Activated naive CD4-positive, alpha-beta T cell treated with anti-CD3 and anti-CD28 coated beads, Interleukin-2, amount 50 U/mL, for 72 hours (primary cell): ENCODE measurements at places on chromosomes 3 and 15. TPM values are rescaled to one million over a fixed set of nuclear protein-coding genes. Genes with fewer than 3 reads are reported as not detected.

- DNase-seq: no peak
These were observed 23.6 kb downstream of the TMEM44 start for GRCh38 chr3:194609601-194610000.

DNA sequence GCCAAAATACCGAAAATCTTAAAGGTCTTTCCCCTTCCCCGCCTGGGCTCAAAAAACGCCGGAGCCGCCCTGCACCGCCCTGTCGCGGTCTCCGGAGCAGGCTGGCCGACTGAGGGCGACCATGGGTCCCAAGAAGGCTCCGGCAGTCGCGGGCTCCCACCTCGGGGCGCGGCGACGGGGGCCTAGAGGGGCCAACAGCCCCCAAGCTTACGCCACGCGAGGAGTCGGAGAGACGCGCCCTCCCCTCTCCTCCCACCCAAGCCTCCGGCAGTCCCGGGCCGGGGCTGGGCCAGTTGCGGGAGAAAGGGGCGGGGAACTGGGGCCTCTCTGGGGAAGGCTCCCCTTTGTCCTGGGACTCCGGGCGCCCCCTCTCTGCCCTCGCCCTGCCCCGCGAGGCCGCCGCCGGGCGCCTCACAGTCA, 69.2 kb downstream of the GOLGA8B start:
- DNase-seq: no peak

GRCh38 chr15:67784090-67784781, 41.1 kb upstream of the SKOR1 start:
- no peak for DNase-seq

DNA sequence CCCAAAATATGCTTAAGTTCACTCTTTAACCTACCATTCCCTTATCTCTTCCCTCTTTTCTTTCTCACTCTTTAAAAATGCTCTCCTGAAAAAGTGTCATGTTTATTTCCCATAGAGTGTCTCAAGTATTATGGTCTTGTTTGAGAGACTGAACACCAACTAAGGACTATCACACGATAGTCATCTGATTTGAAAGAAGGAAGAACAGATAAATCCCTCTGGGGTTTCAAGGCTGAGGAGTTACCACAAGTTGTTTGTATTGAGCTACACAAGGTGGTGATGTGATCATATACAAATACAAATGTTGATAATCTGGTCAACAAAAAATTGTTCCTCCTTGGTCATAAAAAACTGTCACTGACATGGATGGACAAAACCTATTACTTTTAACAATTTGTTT, 13.8 kb downstream of the MEIS2 start:
- DNase-seq: no peak

DNA sequence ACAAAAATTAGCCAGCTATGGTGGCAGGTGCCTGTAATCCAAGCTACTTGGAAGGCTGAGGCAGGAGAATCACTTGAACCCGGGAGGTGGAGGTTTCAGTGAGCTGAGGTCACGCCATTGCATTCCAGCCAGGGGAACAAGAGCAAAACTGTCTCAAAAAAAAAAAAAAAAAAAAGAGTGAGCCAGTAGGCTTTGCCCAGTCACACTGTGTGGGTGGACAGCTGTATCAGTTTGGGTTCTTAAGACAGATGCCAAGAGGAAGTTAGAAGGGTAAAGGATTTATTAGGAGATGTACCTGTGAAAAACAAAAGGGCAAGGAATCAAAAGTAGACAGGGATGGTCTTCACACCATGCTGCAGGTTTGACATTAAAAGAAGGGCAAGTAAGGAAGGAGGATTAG, 86.1 kb upstream of the CGNL1 start:
- DNase-seq: no peak

DNA sequence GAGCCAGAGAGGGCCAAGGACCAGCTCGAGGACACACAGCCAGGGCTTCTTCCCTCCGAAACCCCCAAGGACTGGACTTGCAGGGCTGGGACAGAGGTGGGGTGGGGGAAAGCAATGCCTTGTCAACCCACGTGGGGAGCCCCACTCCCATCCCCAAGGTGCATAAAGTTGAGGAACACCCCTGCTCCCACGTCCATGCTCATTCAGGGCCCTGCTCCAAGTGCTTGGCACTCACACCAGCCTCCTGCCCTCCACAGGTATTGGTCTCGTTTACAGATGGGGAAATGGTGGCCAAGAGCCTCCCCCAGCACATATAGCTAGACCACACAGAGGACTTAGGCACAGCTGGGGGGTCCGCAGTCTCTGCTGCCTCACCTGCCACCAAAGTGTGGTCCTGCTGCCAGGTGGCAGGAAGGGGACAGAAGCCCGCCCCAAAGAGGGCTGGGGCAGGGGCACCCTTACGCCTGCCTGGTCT, 50.5 kb upstream of the CSPG4 start:
- no peak for DNase-seq

DNA sequence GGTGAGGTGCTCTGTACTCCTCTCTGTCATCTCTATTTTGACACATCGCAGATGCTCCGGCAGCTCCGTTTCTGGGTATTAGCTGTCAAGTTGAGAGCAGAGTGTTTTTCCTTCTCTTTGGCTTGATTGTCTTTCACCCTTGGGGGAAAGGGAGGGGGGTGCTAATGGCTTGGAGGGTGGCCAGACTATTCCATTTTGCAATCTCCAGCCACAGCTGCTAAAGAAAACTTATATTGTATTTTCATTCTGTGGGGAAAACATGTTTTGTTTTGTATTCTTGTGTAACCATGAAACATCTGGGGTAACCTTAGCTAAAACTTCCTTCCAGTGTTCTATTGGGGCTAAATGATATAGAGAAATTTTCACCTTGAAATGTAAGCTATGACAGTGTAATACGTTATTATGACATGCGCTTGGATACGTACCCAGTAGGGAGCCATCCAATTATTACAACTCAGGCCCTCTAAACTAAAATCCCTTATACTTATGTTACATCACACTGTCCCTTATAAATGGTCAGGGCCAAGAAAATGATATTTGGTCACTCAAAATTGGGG, 14.0 kb upstream of the LARP6 start:
- no peak for DNase-seq

- no peak for DNase-seq
These were observed 3.5 kb upstream of the UCN2 start for GRCh38 chr3:48567090-48567489.

DNA sequence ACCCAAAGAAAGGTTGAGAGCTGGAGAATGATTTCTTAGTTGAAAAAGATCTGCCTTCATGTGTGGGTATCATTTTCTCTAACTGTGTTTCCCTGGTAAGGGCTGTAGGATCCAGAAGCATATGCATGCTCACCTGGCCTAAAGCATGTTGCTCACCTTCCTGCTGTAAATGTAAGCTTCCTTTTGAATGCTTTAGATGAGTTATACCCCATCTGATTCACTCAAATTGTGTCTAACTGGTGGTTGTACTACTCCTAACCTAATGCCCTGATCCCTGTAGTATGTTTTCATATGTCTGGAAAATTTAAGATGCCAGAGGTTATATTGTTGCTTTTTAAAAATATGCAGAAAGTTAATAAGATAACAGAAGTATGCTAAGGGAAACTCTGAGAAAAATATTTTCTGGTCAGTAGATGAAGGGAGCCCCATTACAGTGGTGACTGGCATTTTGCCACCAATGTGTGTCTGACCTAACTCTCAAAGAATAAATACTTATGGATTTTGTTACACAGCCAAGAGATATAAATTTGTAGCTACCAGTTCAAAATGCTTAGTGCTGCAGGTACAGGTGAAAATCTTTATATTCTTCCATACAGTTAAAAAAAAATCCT, 7.7 kb downstream of the FILIP1L start:
- DNase-seq: no peak

DNA sequence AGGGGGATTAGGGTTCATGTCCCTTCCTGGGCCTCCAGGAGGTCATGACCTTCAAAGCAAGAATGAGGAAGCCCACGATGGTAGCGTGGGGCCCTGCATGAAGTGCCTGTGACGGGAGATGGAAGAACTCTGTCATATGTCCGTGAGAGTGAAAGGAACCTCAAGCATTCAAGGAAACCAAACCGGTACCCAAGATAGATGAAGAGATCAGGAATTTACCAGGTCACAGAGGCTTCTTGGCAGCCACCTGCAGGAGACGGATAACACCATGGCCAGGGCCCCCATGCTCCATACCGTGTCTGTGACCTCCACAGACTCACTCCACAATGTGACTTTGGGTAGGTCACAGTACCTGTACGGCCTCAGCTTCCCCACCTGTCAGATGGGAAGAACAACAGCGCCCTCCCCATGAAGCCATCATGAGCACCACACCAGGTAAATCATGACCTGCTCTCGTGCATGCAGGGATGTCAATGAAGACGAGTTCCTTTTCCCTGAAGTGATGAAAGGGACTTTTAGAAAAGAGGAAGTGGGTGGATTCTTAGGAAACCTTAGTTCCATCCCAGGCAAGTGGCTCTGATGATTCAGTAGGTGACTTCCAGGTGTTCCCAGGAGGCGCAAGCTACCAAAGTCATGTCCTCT, 23.3 kb upstream of the CYP11A1 start:
- DNase-seq: no peak

DNA sequence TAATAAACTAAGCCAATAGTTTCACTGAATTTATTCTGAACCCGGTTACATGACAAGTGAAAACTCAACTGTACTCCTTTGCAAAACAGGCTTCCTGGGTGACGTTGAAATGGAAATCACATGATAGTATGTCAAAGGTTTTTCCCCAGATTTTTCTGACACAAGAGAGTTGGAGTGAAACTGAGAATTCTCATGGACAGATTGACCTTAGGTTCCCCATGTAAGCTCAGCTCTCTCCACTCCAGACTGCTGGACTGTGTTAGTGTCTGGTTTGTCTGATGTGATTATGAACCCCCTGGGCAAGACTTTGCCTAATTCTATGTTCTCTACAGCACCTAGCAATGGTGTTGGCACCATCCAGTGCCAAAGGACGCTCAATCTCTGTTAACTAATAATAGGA, 219.7 kb upstream of the COL8A1 start:
- no peak for DNase-seq

DNA sequence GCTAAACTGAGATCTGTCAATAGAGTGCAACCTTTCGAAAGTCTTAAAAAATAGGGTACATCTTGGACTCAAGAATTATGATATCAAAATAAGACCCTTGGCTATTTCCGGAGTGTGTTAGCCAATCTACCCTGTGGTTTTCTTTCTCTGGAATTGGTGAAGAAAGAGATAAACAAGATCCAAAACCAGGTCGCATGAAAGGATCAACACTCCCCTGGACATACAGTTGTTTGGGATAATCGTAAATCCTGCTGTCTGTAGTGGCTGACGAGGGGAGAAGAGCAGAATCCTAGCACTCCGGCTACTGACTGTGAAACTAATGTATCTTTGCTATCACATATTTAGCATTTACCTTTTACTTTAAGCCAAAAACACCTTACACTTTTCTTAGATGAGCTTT, 30.9 kb downstream of the FNDC3B start:
- DNase-seq: no peak

- no peak for DNase-seq
These were observed 642.3 kb downstream of the RBMS3 start for GRCh38 chr3:29922992-29923746.

- DNase-seq: no peak
These were observed 15.3 kb downstream of the PYDC2 start for GRCh38 chr3:191476066-191476772.

GRCh38 chr3:172688588-172688987, 22.3 kb downstream of the NCEH1 start:
- DNase-seq: no peak

- no peak for DNase-seq
These were observed 243.8 kb upstream of the PEX5L start for GRCh38 chr3:180280555-180280954.

DNA sequence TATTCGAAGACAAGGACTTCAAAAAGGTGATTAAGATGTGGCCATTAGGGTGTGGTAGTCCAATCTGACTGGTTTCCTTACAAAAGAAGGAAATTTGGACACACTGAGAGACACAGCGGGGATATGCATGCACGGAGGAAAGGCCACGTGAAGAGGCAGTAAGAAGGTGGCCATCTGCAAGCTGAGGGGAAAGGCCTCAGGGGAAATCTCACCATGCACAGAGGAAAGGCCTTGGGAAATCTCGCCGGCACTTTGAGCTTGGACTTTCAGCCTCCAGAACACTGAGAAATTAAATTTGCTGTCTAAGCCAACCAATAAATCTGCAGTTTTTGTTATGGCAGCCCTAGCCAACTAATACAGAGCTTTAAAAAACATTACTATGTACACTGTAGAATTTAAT, 78.8 kb downstream of the DLG1 start:
- no peak for DNase-seq

GRCh38 chr15:40328176-40328575, 4.7 kb downstream of the INAFM2 start:
- no peak for DNase-seq

DNA sequence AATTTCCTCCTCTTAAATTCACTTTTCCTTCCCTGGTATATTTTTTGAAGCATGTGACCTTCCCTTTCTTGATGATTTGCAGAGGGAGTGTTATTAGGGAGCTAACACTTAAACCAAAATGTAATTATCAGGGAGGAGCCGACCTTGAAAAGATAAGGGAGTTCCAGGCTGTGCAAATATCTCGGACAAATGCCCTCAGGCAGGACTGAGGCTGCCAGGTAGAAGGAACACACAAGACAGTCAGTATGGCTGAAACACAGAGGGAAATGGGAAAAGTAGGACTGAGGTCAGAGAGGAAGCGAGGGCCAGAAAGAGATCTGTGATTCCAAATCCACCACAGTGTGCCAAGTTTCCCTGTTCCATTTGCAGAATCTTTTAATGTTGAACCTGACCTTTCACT, 221.0 kb downstream of the CNTN3 start:
- no peak for DNase-seq

DNA sequence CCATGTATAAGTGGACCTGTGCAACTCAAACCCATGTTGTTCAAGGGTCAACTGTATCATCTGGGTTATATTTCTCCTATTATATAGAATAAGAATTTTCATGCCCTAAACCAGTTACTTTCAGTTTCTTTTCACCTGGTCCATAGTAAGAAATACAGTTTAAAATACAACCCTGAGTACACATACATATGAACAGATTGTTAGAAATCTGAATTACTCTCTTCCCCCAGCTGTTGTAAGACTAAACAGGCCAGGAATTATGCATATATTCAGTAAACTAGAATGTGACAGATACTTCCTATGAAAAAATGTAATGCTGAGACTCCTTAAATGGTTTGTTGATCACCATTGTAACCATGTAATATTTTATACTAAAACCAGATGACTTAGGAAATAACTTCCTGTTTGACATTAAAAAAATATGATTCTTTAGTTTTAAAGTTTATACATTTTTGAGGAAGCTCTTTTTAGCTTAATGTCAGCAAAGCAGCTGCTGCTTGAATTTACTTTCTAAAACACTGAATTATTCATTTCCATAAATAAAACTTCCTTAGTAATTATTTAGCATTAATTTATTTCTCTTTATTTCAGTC, 52.5 kb upstream of the ZCWPW2 start:
- no peak for DNase-seq

- DNase-seq: no peak
These were observed 147.4 kb downstream of the TJP1 start for GRCh38 chr15:29674661-29675533.

- DNase-seq: no peak
These were observed 4.2 kb downstream of the PLCL2 start for GRCh38 chr3:16888785-16889607.

Gene ARIH2
- 127 TPM for total RNA-seq

Gene FOXL2NB
- not detected for total RNA-seq

Gene ITPKA
- 7.1 TPM for total RNA-seq

Gene SH2D7
- not detected for total RNA-seq

Gene CSPG4
- total RNA-seq: not detected

Gene CTDSPL
- 7.0 TPM for total RNA-seq

Gene CCDC9B
- total RNA-seq: 2.8 TPM

Gene RIOX2
- 38.9 TPM for total RNA-seq

Gene STRA6
- 0.14 TPM for total RNA-seq

Gene GABRR3
- not detected for total RNA-seq

Gene RGMA
- total RNA-seq: 0.32 TPM

Gene TGFBR2
- 74.1 TPM for total RNA-seq
